Left colon (tissue), 2 donors: ENCODE measurements at places on chromosomes 3 and 15. TPM values are rescaled to one million over a fixed set of nuclear protein-coding genes. Genes with fewer than 3 reads are reported as not detected.

NEO1 gene
- 129 TPM for total RNA-seq

MAGI1 gene
- 49.2 TPM for total RNA-seq

DIPK2A gene
- 18.3 TPM for total RNA-seq

CKMT1A gene
- total RNA-seq: 162 TPM

SOX14 gene
- not detected for total RNA-seq

CTXN2 gene
- not detected for total RNA-seq

PRR20G gene
- not detected for total RNA-seq

NDUFB4 gene
- 151 TPM for total RNA-seq

- DNase-seq: no peak
Observed at GRCh38 chr3:29468187-29468586, 187.3 kb downstream of the RBMS3 start.

- no peak for DNase-seq
Observed at GRCh38 chr3:53199834-53200233, 38.8 kb downstream of the PRKCD start.

- no peak for DNase-seq
Observed at GRCh38 chr3:146416366-146416765, 53.0 kb downstream of the PLSCR2 start.

DNA sequence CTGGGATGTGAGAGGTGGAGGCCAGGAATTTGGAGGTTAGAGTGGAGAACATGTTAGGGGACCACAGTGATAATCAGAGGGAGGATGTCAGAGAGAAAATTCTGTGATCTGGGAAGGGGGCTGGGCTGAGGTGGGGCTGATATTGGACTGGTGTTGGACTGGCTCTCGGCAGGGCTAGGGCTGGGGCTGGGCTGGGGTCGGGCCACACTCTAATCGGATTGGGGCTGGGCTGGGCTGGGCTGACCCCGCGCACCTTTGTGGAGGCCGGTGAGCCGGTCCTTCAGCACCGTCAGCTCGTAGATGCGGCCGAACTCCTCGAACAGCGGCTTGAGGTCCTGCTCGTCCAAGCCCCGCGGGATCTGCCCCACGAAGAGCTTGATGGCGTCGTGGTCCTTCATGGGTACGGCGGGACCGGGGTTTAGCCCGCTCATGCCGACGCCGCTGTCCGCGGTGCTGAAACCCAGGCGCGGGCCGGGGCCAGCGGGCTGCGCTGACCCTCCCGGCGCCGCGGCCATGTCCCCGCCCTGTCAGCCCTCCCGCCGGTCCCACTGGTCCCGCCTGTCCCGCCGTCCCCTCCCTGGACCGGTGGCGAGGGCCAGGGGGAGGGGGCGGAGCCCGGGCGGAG lies 485 bp downstream of the CELF6 start:
- DNase-seq: peak; percentile 75

GRCh38 chr15:26967719-26968269 lies 3.2 kb upstream of the GABRG3 start:
- no peak for DNase-seq

DNA sequence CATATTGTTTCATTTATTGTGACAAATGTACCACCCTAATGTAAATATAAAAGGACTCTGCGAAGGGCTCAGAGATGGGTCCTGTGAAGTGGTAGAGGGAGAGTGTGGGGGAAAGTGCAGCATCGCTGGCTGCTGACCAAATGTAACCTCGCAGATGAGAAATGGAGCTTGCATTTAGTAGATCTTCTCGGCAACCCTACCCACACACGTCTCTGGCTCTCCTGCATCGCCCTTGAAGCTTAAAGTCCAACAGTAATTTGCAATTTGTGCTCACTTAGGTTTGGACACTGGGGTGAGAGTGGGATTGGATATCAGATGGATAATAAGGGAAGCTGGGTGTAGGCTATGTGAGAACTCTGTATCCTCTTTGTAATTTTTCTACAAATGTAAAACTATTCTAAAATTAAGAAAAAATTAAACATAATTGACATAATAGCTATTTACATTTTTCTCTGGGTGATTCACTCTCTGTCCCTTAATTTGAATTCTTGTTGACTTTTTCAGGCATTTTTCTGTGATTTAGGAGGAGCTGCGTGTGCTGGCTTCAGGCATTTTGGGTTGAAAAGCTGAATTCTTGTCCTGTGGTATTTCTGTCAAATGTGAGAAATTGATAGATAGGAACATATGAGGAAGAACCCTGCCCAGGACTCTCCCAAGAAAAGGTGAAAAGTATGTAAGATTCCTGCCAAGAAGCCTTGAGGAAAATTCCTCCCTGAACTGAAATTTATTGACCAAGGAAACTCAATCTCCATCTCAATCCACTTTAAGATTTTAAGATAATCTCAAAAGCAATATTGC lies 524.7 kb upstream of the MCTP2 start:
- DNase-seq: no peak

DNA sequence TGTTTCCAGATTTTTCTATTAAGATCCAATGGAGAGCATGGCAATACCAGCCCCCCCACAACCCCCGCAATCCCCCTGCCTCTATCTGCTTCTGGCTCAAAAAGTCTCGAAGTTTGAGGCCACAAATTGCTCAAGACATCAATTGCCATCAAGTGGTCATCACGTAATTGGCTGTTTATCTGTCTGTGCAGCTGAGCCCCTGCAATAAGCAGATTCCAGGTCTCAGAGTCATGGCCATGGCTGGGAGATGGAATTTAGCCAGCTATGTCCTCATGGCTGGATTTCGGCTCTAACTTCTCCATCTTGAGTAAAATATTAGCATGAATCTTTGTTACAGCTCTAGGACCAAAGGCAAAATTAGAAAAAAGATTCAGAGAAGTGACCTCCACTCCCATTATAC lies 22.7 kb downstream of the SSUH2 start:
- no peak for DNase-seq

DNA sequence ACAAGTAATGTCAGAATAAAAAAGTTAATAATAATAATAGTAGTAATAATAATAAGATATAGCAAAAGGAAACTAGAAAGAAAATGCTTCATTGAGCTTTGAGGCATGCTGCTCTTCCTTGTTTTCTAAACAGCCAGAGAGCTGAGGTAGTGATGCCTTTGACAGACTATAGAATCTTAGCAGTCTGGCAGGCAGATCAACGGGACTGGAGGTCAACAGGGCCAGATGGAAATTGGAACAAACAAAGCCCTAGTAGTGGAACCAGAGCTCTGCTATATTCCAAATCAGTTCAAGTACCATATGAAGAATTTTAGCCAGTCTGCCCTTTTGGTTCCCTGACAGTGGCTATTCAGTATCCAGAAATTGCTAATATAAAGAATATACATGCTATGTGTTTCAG lies 278.6 kb downstream of the NLGN1 start:
- no peak for DNase-seq
